ENCODE measurements at places on chromosomes 5 and 9.

GRCh38 chr5:95784514-95785302 is 37.8 kb downstream of the GLRX start:
- DNase-seq, result no peak

- no peak for DNase-seq
Observed at GRCh38 chr9:14006386-14007187, 307.4 kb downstream of the NFIB start.

- no peak for DNase-seq
Observed at GRCh38 chr5:89173528-89173927, 290.5 kb upstream of the MEF2C start.

DNA sequence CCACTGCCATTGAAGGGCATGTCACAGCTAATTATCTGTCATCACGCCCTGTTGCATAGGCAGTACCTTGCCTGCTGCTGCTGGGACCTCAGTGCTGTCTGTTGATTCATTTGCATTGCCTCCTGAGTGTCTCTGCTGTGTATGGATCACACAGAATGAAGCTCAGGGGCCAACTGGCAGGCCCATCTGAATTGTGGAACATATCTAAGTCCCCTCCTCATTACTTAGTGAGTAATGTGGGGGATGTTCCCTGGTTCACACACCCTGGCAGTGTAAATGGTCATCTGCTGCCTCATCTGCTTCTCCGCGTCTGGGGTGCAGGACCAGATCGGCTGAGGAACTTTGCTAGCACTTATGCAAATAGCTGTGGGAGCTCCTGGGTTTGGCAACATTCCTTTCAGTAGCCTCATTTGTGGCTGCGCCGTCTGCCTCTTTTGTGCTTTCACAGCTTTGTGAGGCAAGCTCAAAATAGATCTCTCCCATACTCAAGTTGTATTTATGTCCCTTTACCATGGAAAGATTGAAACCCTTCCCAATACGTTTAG is 25.4 kb downstream of the TYRP1 start:
- DNase-seq, result peak; percentile 54

- no peak for DNase-seq
Observed at GRCh38 chr5:89042746-89043145, 159.8 kb upstream of the MEF2C start.

DNA sequence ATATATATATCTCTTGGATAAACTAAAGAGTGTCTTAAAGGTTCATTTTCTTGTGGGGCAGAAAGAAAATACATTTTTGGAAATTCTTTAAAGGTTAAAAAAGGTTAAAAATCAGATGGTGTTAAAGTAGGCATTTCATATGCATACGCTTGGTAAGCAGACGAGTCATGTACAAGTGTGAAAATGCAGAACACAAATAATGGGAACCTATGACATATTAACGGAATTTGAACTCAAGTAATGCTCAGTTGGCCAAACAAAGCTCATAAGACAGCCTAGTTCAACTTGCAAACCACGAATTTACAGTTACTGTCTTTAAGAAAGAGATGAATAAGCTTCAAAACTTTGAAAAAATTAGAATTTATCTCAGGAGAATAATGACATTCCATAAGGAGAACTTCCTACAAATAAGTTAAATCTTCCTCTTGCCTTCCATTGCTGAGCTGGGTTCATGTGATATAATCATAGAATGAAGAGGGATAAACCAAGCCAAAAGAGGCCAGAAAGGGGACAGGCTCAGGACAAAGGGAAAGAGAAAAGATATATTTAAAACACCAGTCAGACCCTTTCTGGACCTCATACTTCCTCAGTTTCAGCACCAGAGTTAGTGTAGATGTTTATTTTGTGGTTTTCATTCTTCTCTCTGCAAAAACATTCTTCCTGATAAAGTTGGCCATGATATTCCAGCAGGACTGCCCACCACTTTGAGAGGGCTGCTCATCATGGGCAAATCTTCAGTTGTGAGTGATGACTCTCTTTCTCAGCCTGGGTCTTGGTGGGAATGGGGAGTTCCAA is 256.7 kb upstream of the CD180 start:
- no peak for DNase-seq

- no peak for DNase-seq
Observed at GRCh38 chr9:76651119-76651705, 113.0 kb upstream of the PCA3 start.

DNA sequence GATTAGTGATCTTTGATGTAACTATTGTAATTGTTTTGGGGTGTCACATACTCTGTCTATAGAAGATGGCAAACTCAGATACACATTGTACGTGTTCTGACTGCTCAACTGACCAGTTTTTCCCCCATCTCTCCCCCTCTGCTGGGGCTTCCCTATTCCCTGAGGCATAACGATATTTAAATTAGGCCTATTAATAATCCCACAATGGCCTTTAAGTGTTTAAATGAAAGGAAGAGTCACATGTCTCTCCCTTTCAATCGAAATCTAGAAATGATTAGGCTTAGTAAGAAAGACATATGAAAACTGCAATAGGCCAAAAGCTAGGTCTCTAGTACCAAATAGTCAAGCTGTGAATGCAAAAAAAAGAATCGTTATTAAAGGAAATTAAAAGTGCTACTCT is 265.6 kb downstream of the TMEM232 start:
- DNase-seq, result no peak

DNA sequence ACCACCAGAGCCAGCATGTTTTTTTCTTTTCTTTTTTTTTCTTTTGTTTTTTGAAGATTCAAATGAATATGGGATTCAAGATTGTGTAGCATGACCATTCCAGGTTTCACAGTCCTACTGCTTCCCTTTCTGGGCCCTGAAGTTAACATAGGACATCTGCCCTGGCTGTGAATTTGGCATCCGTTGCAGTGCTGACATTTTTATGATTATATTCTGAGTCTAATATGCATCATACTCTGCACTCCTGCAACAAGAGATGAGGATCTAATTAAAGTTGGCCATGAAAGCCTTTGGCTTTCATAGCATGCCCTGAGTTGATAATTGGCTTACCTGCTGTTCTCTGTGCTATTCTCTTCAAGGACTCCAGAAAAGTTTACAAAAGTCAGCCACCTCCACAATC is 29.8 kb downstream of the C5orf22 start:
- DNase-seq, result no peak

Measured in fibroblast of skin of left biceps (primary cell).